Umbilical cord (tissue), 2 donors: ENCODE measurements at places on chromosomes 11 and 22. TPM values are rescaled to one million over a fixed set of nuclear protein-coding genes. Genes with fewer than 3 reads are reported as not detected.

Gene RAB39A
- 2.2 TPM for total RNA-seq

DNA sequence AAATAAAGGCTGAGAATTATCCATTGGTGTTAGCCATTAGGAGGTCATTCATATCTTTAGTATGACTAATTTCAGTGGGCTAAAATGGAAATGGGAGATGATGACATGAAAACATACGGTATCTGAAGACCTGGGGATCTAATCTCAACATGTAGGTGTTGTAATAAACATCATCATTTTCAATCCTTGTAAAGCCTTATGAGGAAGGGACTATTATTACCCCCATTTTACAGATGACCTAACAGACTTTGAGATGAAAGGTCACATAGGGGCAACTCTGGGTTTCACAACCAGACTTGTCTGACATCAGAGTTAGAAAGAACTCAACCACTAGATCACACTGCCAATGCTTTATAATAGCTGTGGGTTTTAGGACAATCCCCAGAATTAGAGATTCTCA, 34.8 kb upstream of the TMEM135 start:
- no peak for DNase-seq

- no peak for DNase-seq
Measured at GRCh38 chr11:2934021-2934550, 4.9 kb upstream of the PHLDA2 start.

Gene KRTAP5-2
- not detected for total RNA-seq

GRCh38 chr11:17371614-17372013, 16.8 kb downstream of the KCNJ11 start:
- no peak for DNase-seq
